ENCODE measurements at places on chromosomes 11 and 22. TPM values are rescaled to one million over a fixed set of nuclear protein-coding genes. Genes with fewer than 3 reads are reported as not detected.

The OR5M11 gene
- total RNA-seq, result not detected

The HBB gene
- not detected for total RNA-seq

The SLC7A4 gene
- not detected for total RNA-seq

The GAL gene
- 2.7 TPM for total RNA-seq

The PVALB gene
- not detected for total RNA-seq

The FGF3 gene
- not detected for total RNA-seq

All from activated T-cell treated with anti-CD3 and anti-CD28 coated beads, Interleukin-2, amount 50 U/mL, for 4 hours (primary cell).